ENCODE measurements at places on chromosomes 6 and 20.

DNA sequence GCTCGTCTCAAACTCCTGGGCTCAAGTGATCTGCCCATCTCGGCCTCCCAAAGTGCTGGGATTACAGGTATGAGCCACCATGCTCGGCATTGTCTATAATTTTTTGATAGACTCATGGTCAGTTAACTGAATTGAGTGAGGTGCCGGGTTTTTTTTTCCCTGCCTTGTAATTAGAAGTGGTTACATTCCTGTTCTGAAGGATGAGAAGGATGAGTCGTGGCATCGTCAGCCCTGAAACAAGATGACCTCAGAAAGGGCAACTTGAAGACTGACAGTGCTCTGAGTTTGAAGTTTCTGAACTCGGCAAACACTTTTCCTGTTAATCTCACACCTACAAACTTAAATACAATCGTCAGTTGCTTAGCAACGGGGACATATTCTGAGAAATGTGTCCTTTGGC lies 158.7 kb upstream of the PDE10A start:
- no peak for DNase-seq

- no peak for DNase-seq
Measured at GRCh38 chr6:44263354-44264100, 1.8 kb downstream of the NFKBIE start.

- DNase-seq = no peak
Measured at GRCh38 chr20:42179768-42180167, 561.6 kb upstream of the CHD6 start.

DNA sequence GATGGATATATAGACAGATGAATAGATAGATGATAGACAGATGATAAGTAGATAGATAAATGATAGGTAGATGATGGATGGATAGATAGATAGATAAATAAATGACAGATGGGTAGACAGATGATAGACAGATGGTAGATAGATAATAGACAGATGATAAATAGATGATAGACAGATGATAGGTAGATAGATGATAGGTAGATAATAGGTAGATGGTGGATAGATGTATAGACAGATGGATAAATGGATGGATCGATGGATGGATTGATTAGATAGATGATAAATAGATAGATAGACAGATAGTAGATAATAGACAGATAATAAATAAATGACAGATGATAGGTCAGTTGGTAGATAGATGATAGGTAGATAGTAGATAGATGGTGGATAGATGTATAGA lies 212.7 kb downstream of the NFATC2 start:
- DNase-seq = no peak
